Hepatocyte (in vitro differentiated cells): ENCODE measurements at places on chromosomes 3 and 15.

GRCh38 chr3:193851428-193851847, 258.4 kb downstream of the OPA1 start:
- no peaks in the 10 kb centered on the region for H3K27me3 ChIP-seq
- H3K36me3 ChIP-seq: no peaks in the 10 kb centered on the region
- H3K27ac ChIP-seq: peak overlapping the region; percentile 65
- no peak overlapping the region for H3K4me3 ChIP-seq

GRCh38 chr3:17070161-17070959, 185.6 kb downstream of the PLCL2 start:
- H3K27me3 ChIP-seq: no peaks in the 10 kb centered on the region
- H3K27ac ChIP-seq: no peak overlapping the region
- H3K4me1 ChIP-seq: peaks cover 8% of the 10 kb centered on the region
- no peaks in the 10 kb centered on the region for H3K36me3 ChIP-seq
- H3K4me3 ChIP-seq: no peak overlapping the region
- no peak for DNase-seq

GRCh38 chr3:4976109-4976508, 3.1 kb upstream of the BHLHE40 start:
- no peak overlapping the region for H3K27ac ChIP-seq
- no peaks in the 10 kb centered on the region for H3K36me3 ChIP-seq
- H3K4me3 ChIP-seq: no peak overlapping the region
- DNase-seq: peak; percentile 72

DNA sequence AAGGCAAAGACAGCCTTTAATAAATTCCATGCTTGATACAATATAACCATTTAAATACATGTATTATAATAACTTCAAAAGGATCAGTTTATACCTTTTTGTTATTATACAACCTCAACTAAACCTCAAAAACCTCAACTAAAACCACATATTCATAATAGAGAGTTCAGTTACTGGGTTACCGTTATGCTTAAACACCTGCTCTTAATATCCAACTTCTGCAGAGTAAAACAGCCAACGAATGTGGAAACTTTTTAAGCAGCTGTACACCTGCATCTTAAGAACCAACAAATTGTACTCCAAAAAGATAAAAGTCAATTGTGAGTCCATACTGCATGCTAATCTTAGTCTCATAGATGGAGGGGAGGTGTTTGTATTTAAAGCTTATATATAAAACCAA, 53.5 kb downstream of the TFDP2 start:
- no peaks in the 10 kb centered on the region for H3K36me3 ChIP-seq
- no peak overlapping the region for H3K4me3 ChIP-seq
- no peaks in the 10 kb centered on the region for H3K4me1 ChIP-seq
- H3K27me3 ChIP-seq: no peaks in the 10 kb centered on the region

DNA sequence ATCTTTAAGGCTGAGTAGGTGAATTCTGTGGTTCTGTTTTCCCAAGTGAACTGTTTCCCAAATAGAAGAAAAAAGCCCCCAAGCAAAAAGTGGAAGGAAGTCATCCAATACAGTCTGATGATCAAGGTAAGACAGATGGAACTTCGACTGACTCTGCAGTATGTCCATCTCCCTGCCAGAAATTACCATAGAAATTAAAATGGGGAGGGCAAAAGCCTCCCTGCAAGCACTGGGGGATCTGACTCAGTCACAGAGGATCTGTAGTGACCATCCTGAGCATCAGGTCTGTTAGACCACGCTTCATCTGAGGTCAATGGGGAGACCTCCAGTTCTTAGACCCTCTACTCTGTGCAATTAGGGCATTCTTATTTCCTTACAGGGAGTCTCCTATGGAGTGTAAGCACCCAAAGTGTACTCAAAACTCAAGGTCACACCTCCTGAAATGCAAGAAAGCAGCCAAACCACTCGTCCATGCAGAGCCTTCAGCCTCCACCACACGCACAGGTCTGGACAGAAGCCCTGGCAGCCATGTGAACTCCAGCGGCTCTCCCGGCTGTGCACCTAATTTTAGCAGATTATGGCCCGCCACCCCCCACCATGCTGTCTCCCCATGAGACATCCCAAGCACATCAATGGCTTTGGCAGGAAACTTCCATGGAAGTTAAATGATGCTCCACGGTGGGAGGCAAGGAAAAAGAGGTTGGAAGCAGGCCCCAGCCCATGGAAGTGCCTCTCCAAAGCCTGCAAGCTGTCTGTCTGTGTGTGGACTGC, 348.7 kb downstream of the NTRK3 start:
- H3K4me1 ChIP-seq: no peaks in the 10 kb centered on the region
- no peaks in the 10 kb centered on the region for H3K36me3 ChIP-seq
- DNase-seq: no peak

DNA sequence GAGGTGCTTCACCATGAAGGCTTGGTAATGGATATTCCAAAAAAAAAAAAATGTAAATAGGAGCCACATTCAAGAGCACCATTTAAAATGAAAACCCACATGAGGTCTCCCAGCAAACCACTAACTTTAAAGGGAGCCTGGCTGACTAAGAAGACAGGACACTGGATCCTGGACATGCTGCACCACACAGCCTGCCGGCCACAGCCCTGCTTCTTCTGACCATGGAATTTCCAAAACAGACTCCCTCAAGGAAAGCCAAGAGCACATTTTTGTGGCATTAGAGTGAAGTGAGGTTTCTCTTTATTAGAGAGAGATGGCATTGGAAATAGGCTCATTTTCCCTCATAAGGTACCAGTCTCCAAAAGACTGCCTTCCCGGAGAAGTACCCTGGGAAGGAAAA, 113.9 kb downstream of the RORA start:
- DNase-seq: no peak
- no peaks in the 10 kb centered on the region for H3K4me1 ChIP-seq
- no peaks in the 10 kb centered on the region for H3K27me3 ChIP-seq

DNA sequence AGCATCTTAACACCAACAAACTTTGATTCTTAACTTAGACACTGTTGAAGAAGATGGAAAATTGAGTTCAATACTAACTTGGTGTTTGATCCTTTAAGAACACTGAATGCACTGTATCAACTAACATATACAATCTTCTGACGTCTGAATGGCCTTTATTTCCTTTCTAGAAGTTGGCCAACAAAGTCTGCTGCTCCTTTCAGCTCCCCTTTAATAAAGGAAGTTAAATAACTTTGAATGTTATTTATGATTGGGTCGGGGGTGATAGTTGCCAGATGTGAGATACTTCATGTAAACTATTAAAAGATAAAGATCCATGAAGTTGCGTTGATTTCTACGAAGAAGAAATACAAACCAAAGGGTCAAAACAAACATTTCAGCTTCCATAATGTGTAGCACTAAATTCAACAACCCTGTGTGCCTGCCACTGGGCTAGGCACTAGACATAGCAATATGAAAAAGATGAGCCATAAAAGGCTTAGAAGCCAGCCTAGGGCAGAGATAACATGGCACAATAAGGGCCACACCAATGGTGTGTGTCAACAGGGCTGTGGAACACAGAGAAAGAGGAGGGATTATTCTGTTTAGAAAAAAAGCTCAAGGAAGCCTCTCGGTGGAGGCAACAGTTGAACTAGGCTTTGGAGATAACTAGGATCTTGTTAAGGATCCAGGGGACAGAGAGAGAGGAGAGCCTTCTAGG, 337.8 kb downstream of the MECOM start:
- no peaks in the 10 kb centered on the region for H3K36me3 ChIP-seq
- DNase-seq: no peak
- H3K27me3 ChIP-seq: no peaks in the 10 kb centered on the region
- no peak overlapping the region for H3K4me3 ChIP-seq

- H3K4me1 ChIP-seq: peaks cover 20% of the 10 kb centered on the region
- no peak for DNase-seq
- no peak overlapping the region for H3K4me3 ChIP-seq
Measured at GRCh38 chr15:65056106-65056505, 10.9 kb downstream of the SLC51B start.

GRCh38 chr15:42194513-42194912, 13.6 kb downstream of the VPS39 start:
- H3K4me3 ChIP-seq: no peak overlapping the region
- peak; percentile 30 for DNase-seq
- no peak overlapping the region for H3K27ac ChIP-seq
- H3K27me3 ChIP-seq: no peaks in the 10 kb centered on the region

GRCh38 chr3:41194701-41195100, 4.6 kb upstream of the CTNNB1 start:
- no peak for DNase-seq
- no peak overlapping the region for H3K27ac ChIP-seq
- no peaks in the 10 kb centered on the region for H3K4me1 ChIP-seq
- no peaks in the 10 kb centered on the region for H3K36me3 ChIP-seq
- no peaks in the 10 kb centered on the region for H3K27me3 ChIP-seq

DNA sequence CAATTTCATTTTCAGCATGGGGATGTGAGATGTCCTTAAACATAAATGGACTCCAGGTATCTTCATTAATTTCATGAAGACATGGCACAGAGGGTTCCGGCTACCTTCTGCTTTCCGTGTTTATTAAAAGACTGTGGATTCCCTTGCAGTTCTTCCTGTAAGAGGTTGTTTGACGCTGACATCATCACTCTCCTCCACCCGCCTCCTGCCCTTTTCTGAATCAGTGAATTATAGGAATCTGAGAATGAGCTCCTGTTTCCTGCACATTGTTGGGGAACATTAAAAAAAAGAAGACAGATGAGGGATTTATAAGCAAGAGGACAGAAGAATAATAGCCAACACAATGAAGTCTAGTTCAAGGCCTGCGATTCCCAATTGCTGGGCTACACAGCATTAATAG, 191.3 kb downstream of the LPP start:
- H3K36me3 ChIP-seq: no peaks in the 10 kb centered on the region
- no peaks in the 10 kb centered on the region for H3K27me3 ChIP-seq
- no peak overlapping the region for H3K27ac ChIP-seq
- H3K4me3 ChIP-seq: no peak overlapping the region
- H3K4me1 ChIP-seq: peaks cover 35% of the 10 kb centered on the region

DNA sequence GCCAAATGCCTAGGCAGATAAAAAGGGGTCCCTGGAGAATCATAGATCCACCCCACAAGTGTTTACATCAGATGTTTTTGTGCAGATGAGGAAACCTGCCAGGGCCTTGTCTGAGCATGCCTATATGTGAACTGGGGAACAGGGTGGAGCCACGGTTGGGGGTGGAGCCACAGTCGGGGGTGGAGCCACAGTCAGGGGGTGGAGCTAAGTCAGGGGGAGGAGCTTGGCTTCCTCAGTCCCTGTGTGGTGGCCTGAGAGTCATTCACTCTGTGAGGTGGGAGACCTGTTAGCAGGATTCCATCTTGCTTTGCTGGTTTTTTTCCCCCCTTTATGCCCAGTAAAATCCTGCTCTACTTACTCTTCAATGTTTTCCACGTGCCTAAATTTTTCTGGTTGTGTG, 57.8 kb upstream of the TGFBR2 start:
- no peaks in the 10 kb centered on the region for H3K27me3 ChIP-seq

DNA sequence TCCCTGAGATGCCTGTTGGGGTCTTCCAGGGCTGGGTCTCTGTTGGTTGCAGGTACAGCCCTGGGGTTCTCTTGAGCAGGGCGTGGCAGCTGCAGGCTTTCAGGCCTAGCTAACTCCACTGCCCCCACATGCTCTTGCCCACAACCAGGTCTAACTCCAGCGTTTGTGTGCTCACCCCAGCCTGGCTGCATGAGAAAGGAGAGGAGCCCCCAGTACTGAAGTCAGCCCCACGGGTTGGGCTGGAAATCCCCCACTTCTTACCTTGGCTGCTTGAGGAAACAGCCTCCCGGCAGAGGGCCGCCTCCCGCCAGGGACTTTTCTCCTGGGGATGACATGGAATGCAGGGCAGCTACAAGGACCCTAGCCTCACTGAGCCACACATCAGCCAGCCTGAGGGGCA, 16.7 kb upstream of the DLL4 start:
- H3K27ac ChIP-seq: no peak overlapping the region
- H3K4me1 ChIP-seq: peaks cover 38% of the 10 kb centered on the region
- H3K27me3 ChIP-seq: no peaks in the 10 kb centered on the region
- no peak overlapping the region for H3K4me3 ChIP-seq
- H3K36me3 ChIP-seq: no peaks in the 10 kb centered on the region

- H3K27ac ChIP-seq: no peak overlapping the region
- no peaks in the 10 kb centered on the region for H3K36me3 ChIP-seq
- no peaks in the 10 kb centered on the region for H3K4me1 ChIP-seq
- no peak overlapping the region for H3K4me3 ChIP-seq
Measured at GRCh38 chr3:152335273-152335672, 66.5 kb downstream of the MBNL1 start.

GRCh38 chr3:117547956-117548550, 838.5 kb downstream of the TUSC7 start:
- H3K27ac ChIP-seq: no peak overlapping the region

- no peak overlapping the region for H3K27ac ChIP-seq
- H3K4me1 ChIP-seq: peaks cover 3% of the 10 kb centered on the region
- peak; percentile 11 for DNase-seq
Measured at GRCh38 chr3:38853011-38853410, 37.0 kb upstream of the SCN10A start.

- H3K27me3 ChIP-seq: no peaks in the 10 kb centered on the region
- H3K4me3 ChIP-seq: no peak overlapping the region
- H3K4me1 ChIP-seq: no peaks in the 10 kb centered on the region
- H3K27ac ChIP-seq: no peak overlapping the region
Measured at GRCh38 chr3:123284399-123285010, 82.8 kb downstream of the SEC22A start.

DNA sequence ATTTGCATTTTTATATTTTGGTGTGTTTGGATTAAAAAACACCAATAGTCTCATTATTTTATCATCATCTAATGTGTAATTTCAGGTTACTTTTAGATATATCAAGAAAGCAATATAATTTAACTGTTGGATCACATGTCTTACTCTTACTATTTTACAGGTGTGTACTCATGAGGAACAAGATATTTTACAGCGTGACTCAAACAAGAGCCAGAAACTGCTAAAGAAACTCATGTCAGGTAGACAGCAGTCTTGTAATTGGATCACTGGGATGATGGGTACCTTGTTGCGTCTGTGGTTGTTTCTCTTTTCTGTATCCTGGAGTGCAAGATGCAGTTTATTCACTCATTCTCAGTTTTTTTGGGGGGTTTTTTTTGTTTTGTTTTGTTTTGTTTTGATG, 12.9 kb downstream of the TRIP4 start:
- H3K4me1 ChIP-seq: no peaks in the 10 kb centered on the region
- no peak overlapping the region for H3K4me3 ChIP-seq
- DNase-seq: no peak
- H3K36me3 ChIP-seq: no peaks in the 10 kb centered on the region

- H3K27ac ChIP-seq: no peak overlapping the region
- no peaks in the 10 kb centered on the region for H3K36me3 ChIP-seq
- peaks cover 6% of the 10 kb centered on the region for H3K4me1 ChIP-seq
- no peak overlapping the region for H3K4me3 ChIP-seq
Measured at GRCh38 chr15:70339571-70340493, 242.1 kb upstream of the TLE3 start.

DNA sequence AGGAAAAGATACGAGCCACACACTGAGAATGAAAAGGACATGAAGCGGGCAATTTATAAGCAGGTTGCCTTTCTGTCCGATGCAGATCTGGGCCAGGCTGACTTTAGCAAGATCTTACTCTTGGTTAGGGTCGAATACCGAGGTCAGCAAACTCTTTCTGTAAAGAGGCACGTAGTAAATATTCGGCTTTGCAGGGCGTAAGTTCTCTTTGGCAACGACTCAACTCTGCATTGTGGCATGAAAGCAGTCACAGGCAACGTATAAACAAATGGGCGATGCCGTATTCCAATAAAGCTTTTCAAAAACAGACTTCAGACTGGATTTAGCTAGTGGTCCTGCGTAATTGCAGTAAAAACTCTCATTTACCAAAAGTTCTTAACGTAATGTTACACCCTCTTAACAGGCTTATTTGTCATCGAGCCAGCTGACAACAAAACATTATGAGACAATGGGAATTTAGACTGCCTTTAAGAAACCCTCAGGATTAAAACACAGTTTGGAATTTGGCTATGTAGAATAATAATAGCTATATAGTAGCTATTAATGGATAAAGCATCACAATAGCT, 13.1 kb upstream of the RPL35A start:
- H3K4me3 ChIP-seq: no peak overlapping the region
- H3K4me1 ChIP-seq: no peaks in the 10 kb centered on the region
- H3K36me3 ChIP-seq: no peaks in the 10 kb centered on the region
- no peaks in the 10 kb centered on the region for H3K27me3 ChIP-seq
- H3K27ac ChIP-seq: peak overlapping the region; percentile 25
